Mesothelial cell of epicardium (in vitro differentiated cells): ENCODE measurements at places on chromosomes 3 and 15.

DNA sequence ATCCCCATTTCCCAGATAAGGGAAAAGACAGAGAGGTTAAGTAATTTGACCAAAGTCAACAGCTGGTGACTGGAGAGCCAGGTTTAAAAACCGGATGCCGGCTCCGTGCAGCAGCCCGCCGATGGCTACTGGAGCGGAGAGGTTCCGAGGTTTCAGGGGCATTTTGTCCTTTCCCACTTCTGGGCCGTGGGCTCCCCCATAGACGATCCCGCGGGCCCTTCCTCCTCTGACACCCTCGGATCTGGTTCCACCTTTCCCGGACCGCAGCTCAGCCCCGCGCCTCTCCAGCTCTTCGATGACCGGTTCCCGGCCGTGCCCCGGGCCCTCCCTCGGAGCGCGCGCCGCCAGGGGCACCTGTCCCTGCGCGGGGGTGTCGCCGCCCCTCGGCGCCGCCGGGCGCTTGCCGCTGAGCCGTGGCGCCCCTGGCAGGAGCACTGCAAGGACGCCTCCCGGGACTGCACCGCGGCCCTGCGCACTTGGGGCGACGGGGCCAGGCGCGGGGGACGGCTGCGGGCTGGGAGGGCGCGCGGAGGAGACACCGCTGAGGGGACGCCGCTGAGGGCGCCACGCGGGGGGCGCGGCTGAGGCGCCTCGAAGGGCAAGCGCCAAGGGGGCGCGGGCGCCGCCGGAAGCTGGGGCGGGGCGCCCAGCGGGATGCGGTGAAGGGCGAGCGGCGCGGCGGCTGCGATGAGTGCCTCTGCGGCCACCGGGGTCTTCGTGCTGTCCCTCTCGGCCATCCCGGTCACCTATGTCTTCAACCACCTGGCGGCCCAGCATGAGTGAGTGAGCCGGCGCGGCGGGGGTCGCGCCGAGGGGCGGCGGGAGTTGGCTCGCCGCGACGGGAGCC lies at the start of gene TM6SF1:
Gene TM6SF1 (plus strand): TSS at position 652 of the 847 bp plus-strand sequence. CDS start 36 bp downstream, at position 688.
- no peak for DNase-seq

DNA sequence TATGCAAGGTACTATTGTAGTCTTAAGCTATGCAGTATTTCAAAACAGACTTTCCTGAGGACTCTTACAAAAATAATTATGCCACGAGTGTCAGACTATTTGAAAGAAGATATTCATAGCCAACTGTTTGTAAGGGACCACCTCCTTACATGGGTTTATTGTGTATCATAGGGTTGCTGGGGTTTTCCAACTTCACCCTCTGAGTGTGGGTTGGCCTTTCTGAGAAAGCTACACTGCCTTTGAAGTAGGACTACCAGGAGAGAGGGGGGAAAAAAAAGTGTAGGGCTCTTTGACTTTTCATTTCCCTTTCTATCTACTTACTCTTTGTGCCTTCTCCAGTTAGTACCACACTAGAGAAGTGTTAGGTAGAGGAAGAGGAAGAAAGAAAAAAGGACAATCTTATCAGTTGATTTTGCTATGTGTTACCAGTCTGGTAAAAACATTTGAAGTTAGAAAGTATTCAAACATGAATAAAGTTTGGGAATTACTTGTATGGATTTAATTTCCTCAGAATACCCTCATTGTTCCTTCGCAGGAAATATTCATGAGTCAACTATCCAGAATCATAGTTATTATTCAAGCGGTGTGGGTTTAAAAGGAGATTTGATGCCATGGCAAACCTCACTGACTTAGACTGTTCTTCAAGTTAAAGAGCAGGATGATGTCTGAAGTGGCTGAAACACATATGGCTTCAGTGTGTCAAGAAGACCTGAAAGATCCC lies 329.3 kb upstream of the THBS1 start:
- DNase-seq, result no peak

- no peak for DNase-seq
These were observed 149.0 kb downstream of the PGPEP1L start for GRCh38 chr15:98858610-98859023.

- no peak for DNase-seq
These were observed 34.3 kb upstream of the ANPEP start for GRCh38 chr15:89848970-89849292.

- no peak for DNase-seq
These were observed 37.6 kb downstream of the SCN5A start for GRCh38 chr3:38611866-38612265.

DNA sequence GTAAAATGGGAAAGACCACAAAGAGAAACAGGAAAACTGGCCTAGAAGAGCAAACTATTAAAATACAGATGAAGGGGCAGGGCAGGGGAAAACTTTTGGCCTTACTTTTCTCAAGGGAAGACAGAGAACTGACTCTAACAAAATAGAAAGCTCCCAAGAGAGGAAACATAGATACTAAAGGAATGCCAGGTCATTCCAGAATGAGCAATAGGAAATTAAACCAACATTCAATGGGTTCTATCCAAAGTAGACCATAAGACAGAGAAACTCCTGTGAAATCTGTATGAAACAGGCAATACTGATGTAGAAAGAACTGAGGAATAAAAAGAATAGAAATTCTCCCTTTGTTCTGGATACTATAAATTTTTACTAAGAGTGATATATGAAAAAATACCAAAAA lies 491.8 kb downstream of the MECOM start:
- no peak for DNase-seq

DNA sequence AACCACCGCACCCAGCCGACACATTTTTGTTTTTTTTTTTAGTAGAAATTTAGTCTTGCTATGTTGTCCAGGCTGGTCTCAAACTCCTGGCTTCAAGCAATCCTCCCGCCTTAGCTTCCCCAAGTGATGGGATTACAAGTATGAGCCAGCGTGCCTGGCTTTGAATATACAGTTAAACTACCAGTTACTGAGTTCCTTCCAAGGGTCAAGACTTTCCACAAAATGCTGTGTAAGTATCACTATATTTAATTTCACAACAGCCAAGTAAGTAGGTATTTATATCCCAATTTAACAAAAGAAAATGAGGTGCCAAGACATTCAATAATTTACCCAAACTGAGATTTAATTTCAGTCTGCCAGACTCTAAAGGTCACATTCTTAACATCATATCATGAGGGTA lies 181.3 kb upstream of the TMC3 start:
- DNase-seq, result no peak

DNA sequence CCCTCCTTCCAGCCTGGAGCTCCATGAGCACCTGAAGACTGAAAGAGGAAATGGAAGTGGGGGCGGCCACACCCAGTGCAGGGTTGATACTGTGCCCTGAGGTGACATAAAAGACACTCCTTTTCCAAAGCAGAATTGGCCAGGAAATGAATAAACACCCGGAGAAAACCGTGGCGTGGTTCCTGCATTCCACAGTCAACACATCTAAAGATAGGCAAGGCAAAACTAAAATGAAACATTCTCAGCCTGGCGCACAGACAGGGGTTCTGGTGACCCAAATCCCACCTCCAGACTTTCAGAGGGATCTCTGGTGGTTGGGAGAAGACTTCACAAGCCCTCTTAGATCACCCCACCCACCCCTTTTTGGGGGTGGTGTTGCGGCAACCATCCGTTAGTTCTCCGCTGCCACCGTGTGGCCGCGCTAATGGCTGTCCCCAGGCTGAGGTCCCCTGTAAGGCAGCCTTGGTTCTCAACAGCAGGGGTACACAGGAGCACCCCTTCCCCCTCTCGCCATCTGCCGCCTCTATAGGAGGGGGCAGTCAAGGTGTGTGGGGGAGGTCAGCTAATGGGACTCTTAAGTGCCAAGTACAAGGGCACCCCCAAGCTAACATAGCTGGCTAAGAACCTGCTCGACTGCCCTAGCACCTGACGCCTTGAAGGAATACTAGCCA lies 2.5 kb upstream of the MST1R start:
- no peak for DNase-seq

DNA sequence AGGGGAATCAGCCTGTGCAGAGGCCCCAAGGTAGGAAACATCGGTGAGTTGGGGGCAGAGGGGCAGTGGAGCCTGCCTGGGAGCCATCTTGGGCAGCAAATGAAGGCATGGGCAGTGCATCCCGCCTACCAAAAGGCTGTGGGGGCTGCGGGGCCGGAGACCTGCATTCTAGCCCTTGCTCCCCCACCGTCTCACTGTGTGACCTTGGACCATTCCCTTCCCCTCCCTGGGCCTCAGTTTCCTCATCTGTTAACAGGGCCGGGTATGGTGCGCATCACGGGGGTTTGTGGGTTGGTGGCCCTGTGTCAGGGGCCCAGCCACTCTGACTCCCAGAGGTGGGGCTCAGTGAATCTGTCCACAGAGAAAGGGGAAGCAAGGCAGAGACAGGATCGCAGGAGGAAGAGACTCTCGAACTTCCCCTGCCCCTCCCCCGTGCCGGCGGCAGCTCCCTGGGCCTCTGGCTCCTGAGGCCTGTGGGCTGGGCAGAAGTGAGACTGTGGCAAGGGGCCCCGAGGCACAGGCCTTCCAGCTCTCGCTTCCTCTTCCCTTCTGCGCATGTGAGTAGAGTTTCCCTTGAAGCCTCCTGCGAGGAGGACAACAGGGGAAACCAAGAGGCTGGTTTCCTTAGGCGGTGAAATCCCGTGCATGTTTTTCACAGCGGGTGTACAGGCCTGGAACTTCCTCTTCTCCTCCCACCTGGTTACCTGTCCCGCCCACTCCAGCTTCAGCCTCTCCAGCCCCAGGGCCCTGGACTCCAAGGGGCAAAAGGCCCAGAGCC lies 42.9 kb downstream of the IDH2 start:
- no peak for DNase-seq

- no peak for DNase-seq
These were observed 34.9 kb downstream of the MAGEF1 start for GRCh38 chr3:184676927-184677326.

- no peak for DNase-seq
These were observed 27.2 kb downstream of the WNT7A start for GRCh38 chr3:13852638-13853009.

GRCh38 chr3:110487840-110488239 lies 583.8 kb upstream of the NECTIN3 start:
- DNase-seq, result no peak

DNA sequence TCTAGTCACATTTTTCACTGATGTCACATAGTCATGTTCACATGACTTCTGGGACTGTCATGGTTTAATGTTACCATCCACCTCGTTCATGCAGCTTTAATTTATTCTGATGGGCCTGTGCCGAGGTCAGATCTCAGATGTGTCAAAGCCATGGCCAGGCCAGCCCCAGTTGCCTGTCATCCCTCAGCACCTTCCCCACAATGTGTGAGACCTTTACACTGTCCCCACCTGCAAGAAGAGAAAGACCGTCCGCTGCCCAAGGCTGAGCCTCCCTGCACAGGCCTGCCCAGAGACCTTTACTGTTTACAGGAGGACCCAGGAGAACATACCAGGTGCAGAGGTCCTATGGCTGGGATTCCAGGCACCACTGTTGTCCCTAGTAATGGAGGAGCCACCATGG lies 12.8 kb upstream of the KLF15 start:
- DNase-seq, result no peak

DNA sequence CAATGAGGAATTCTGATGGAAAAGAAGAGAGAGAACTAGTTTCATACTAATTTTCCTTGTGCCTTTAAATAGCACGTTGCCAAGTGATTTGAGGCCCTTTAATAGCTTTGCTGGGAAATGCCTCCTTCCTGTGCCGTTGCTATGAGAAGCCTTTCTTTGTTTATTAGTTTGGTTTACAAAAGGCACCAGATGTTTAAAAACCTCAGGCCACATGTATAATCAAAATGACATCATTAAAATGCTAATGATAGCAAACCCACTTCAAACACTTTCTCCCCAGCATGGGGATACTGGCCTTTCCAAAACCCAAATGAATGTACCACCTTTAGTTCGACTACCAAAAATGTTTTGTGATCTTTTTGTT lies 50.0 kb upstream of the TBC1D23 start:
- no peak for DNase-seq

DNA sequence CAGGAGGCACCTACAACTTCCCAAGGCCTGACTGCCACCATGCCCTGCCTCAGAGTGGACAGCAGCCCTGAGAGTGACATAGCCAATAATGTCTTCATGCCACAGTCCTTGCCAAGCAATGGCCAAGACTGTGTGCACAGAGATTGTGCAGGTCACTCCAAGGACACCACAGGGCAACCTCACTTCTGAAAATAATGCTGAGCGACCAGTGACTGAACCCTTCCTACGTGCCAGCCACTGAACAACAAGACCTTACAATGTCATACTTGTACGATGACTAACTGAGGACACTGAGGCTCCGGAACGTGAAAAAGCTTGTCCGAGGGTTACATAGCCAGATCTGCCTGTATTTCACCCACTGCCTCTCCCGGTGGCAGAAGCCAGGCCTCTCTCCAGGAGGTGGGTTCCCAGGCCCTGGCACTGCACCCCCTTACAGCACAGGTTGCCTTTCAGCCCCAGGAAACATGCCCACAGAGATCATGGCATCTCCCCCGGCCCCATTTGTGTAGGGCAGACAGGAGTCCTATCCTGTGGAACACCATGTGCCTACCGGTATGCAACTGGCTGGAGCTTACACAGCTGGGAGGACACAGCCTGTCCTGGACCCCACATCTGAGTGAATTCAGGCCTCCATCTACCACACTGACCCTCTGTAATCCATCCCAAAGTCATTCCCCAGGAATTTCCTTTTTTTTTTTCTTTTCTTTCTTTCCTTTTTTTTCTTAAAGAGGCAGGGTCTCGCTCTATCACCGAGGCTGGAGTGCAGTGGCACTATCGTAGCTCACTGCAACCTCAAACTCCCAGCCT lies 72.3 kb downstream of the SLC12A8 start:
- DNase-seq, result no peak

DNA sequence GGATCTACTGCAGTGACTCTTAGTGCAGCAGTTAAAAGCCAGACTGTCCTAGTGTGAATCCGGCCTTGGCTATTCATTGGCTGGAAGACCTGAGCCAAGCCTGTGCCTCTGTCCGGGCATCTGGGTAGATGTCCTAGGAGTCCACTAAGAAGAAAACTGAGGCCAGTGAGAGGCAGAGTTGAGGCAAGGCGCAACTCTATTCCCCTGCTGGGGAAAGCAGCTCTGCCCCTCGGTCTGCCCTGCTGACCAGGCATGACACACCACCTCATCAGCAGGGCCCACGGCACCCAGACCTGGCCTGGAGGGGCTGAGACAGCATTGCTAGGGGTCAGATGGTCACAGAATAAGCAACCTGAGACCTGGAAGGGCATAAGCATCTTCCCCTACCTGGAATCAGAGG lies 46.7 kb upstream of the ABHD2 start:
- DNase-seq, result no peak

GRCh38 chr15:93018574-93018973 lies 70.4 kb downstream of the RGMA start:
- DNase-seq, result no peak

DNA sequence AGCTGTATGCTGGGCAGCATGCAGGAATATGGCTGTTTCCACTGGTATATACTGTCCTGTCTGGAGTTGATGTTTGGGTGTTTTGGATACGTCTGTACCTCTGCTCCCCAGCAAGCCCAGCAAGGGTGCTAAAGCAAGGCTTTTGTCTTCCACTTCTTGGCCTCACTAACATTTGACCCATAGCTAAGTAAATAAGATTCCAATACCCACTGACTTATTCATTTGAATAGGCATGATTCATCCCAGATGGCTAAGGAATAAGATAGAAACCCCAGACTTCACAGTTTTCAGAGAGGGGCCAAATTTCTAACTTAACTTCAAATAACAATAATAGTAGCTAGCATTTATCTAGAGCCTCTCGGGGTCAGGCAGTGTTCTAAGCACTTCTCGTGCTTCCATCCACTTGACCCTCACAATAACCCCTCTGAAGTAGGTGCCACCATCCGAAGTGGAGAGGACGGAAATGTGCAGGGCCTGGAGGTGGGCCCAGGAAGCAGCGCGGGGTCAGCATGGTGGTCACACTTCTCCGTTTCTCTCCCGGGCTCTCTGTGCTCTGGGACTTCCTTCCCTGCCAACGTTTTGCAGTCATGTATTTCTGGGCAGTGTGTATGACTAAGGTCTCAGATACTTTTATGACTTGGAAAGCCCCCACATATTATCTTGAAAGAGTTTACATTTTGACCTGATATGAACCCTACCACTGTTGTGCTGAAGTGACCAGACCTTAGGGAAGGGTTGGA lies 39.3 kb downstream of the LRRK1 start:
- DNase-seq, result no peak
